ENCODE measurements at places on chromosomes 6 and 20. TPM values are rescaled to one million over a fixed set of nuclear protein-coding genes. Genes with fewer than 3 reads are reported as not detected.

DNA sequence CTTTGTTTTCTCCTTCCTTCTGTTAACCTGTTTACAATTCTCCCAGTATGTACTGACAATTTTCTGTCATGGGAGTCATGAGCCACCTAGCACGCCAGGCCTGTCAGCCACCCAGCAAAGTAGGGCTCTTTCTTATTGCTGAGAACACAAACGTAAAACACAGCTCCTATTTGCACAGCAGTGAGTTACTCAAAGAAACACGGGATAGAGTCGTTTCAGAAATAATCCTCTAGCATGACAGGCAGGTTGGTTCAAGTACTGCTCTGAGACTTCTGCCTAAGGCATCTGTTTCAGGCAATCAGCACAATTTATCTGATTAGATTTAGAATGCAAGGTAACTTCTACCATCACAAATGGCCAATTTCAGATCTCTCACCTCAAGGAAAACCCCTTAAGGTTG, 88.8 kb downstream of the CD24 start:
- no peak for DNase-seq

TOX2 gene
- total RNA-seq, result 42.8 TPM

TRIM31 gene
- 0.12 TPM for total RNA-seq

GRCh38 chr6:63022631-63023030, 188.6 kb upstream of the FKBP1C start:
- DNase-seq, result no peak

C20orf204 gene
- total RNA-seq, result 35.6 TPM

DNA sequence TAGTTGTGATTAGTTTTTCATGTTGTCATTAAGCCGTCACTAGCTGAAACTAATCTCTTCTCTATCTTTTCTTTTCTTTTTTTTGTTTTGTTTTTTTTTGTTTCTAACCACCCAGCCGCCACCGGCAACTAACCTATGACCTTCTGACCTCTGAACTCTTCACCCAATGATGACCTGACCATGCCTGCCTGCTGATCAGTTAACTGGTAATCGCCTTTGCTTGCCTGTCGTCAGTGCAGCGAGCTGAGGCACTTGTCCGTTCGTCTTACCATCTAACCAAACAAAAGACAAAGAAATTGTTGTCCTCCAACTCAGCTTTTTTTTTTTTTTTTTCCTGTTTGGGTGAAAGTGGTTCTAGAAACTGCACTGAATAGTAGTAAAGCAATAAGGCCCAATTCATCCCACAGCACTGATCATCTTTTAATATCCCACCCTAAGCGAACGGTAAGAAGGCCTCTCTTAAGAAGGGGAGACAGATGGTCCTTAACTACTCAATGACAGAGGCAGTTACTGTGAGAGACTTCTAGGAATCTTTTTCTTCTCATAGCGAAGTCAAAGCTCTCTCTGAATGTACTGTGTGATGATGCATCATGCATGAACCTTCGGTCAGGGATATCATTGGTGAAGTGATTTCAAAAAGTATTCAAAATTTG, 156.2 kb downstream of the QKI start:
- DNase-seq, result no peak

- no peak for DNase-seq
These were observed 23.1 kb upstream of the LRFN2 start for GRCh38 chr6:40610229-40610628.

GRCh38 chr6:65996096-65996495, 289.1 kb upstream of the EYS start:
- DNase-seq, result no peak

GRCh38 chr6:2558098-2558680, 192.5 kb downstream of the MYLK4 start:
- no peak for DNase-seq

FAM135A gene
- total RNA-seq, result 12.6 TPM

DNA sequence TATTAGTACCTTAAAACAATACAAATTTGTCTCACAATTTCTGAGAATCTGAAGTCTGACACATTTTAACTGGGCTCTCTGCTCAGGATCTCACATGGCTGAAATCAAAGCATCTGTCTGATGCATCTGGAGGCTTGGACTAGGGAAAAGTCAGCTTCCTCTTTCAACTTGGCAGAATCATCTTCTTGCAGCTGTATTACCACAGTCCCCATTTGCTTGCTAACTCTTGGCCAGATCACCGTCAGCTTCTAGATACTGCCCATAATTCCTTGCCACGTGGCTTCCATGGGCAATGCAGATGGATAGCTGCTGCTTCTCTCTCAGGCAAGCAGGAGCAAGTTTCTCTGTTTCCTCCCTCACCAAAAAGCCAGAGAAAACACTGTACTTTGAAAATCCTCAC, 1106.4 kb upstream of the CITED2 start:
- no peak for DNase-seq

- DNase-seq, result peak; percentile 58
These were observed 55.4 kb downstream of the GFOD1 start for GRCh38 chr6:13431861-13432465.

- no peak for DNase-seq
These were observed 35.3 kb upstream of the ARFGEF2 start for GRCh38 chr20:48886194-48886593.

- no peak for DNase-seq
These were observed 9.5 kb downstream of the NPEPL1 start for GRCh38 chr20:58702161-58702510.

DNA sequence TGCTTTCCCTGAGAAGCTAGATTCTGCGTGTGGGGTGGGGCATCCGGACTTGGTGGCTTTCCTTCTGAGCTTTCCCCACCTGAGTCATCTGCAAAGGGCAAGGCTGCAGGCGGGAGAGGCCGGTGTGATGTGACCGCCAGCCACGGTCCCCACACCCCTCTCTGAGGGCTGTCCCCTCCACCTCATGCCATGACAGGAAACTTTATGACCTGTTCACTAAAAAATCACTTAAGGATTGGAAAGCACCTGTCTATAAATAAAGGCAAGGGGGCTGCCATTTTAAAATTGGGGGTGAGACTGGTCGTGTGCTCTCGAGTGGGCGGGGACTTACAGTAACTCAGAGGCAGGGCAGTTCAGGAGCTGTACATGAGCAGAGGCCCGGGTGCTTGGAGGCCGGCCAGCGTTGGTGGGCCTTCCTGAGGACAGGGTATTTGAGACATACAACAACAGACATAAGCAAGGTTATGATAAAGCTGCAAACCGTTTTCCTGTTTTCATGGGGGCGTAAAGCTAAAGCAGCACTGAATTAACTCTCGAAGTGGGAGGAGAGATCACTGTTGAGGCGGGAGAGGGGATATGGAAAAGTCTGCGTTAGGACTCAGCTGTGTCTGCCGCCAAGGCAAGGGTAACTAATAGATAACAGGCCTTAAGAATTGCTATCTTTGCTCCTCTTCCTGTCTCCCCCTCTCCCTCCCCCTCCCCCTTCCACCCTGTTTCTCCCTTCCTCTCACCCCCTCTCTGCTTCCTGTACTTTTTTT, 16.1 kb upstream of the SERPINB1 start:
- peak; percentile 93 for DNase-seq

DNA sequence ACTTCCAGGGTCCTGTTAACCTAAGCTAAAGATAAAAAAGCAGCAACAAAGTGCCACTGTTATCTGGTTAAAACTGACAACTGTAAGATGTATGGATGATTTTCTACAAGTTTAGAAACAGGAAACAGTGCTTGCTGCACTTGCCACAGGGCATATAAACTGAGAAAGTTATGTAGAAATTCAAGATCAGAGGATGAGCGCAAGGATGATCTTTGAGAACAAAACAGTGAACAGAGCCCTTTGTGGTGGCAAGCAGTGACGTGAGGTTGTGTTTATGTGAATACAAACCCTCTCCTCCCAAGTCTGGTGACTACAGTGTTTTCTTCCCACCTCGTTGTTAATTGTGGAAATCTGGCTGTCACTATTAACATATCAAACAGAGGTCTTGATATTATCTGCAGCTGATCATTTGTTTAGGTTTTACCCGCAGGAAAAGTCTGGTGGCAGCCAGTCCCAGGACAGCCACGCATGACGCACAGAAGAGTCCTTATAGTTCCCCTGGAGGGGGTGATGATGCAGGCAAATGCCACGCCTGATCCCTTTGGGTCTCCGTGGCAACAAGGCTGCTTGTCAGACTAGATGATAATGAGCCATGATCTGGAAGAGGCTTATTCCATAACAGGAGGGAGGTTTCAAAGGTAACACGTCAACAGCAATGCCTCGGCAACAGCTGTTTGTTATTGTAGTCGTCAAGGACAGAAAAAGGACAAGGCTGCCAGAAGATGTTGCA, 43.1 kb upstream of the TNFAIP3 start:
- DNase-seq, result peak; percentile 67

- DNase-seq, result no peak
These were observed 46.8 kb downstream of the PCNA start for GRCh38 chr20:5072756-5073659.

DNA sequence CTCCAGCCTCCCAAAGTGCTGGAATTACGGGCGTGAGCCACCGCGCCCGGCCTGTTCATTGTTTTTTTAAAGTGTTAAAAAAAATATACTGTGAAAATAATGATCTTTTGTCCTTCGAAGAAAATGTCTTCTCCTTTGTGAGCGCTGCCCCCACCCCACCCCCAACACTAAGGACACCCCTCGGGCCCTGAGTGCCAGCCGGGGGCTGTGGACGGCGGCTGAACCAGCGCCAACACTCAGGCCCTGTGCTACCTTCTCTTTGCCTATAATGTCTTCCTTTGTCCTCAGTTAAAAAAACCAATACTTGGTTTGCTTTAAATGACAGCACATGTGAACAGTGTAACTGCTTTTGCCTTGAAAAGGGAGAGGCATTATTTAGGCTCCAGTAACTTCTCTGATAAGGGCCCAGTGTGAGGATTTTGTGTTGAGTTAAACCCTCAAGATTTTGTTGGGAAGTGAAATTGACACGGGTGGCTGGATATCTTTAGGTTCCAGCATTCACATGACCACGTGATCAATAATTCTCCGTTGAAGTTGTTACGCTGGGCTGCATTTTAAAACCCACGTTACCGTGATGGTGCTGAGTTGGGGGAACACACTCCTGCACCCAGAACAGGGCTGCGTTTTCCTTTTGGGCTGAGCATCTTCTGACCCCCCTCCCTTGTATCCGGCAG, 9.5 kb upstream of the ADRM1 start:
- DNase-seq, result no peak

DNA sequence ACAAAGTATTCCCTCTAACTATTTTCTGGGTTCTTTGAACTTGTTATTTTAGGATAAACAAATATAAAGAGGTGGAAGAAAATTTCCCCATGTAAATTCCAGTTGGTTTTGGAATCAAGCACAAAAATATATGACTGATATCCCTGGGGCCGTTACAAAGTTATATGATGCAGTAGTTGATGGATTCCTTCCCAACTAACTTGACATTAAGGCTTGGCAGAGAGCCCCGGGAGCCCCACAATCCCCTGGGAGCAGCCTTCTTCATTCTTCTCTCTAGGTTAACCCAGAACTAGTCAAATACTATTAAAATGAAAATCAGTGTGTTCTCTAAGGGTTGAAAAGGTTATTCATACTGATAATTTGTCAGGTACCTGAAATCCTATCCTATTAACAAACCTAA, 508.9 kb upstream of the SOX4 start:
- DNase-seq, result no peak

DNA sequence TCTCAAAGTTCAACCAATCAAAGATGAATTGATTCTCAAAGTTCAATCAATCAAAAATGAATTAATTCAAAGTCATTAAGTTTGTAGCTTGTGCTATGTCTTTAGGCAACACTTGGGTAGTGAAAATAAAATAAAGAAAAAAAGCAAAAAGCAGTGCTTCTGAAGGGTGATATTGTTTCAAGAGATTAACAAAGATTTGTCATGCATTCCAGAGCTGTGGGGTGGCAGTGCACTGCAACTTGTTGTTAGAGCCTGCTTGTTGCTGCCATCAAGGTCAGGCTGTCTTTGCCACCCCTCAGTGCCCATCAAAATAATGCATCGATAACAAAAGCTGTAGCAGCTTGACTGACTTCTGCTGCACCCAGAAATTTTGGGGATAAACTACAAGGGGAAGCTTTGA, 128.6 kb downstream of the RNF144B start:
- no peak for DNase-seq

Measured in activated T-cell treated with anti-CD3 and anti-CD28 coated beads, Interleukin-2, amount 50 U/mL, for 72 hours (primary cell).